ENCODE measurements at places on chromosomes 7 and 10.

DNA sequence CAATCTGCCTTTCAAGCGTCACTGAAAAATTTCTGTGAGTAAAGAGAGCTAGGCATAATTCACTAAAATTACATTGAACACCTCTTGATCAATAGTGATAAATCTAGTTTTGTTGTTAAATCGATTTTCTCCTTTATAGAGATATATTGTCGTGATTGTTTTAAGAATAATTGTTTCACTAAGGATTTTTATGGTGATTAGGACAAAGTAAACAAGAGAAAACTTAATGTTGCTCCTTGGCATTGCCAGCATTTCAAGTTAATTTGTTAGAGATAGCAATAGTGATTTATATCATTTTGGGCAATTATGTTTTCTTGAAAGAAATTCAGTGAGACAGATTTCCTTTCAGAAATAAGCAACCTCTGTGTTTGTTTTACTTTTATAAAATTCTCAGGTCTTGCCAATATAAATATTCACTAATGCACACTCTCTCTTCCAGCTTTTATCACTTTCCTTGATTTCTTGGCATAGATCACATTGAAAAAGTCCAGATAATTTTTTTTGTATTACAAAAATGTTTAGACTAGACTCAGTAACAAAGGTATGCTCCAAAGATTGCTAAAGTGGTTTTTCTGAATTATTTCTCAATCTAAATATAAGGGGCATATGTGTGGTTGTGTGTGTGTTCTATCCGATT lies 538.7 kb downstream of the TFEC start:
- no peak for DNase-seq

DNA sequence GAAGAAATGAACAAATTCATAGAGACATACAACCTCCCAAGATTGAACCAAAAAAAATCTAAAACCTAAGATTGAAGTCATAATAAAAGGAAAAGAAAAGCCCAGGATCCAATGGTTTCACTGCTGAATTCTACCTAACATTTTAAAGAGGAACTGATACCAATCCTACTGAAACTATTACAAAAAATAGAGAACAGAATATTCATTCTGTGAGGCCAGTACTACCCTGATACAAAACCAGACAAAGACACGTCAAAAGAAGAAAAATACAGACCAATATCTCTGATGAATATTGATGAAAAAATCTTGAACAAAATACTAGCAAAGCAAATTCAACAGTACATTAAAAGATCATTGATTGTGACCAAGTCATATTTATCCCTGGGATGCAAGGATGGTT lies 128.5 kb upstream of the STEAP1 start:
- no peak for DNase-seq

- DNase-seq = no peak
These were observed 23.9 kb downstream of the CACUL1 start for GRCh38 chr10:118730756-118731456.

DNA sequence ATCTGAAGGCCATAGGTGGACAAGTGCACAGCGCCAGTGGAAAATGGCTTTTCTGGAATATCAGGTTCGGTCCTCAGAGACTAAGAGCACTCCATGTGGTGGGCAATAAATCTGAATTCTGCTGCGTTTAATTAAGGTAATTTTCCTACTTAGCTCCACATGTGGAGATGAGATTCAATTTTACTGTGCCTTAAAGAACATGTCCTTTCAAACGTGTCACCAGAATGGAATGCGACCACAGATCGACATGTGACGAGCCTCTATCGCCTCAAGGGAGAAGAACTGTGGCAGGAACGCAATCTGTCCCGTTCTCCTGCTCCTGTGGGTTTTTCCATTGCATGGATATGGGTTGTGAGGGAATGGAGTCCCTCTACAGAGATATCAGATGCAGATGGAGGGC lies 205.3 kb upstream of the ZNF32 start:
- DNase-seq = no peak

GRCh38 chr10:85149766-85150165 lies 821.4 kb downstream of the CCSER2 start:
- DNase-seq = no peak

DNA sequence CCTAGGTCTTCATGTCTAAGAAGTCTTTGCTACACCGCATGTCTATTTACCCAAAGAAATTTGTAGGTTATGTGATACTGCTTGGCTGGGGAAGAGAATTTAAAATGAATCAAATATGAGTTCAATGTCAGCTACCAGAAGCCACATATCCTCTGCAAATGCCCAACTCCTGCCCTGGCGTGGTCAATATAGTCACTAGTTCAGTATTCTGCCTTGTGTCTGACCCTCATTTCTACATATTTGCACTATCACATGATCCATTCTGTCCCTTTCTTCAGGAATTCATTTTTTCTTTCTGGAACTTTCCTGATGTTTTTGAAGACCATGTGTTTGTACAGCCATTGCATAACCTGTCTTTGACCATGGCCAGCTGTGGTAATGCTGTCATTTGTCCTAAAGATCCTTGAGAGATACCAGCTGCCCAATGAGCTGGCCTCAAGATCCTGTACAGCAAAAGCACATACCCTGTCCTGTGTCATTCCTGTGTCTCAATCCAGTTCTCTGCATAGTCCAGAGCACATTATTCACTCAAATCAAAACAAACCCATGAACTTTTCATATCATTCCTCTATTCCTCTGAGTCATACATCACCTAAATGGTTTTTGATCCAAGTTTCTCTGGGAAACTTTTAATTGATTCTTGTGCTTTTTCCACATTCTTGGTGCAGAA lies 524.5 kb downstream of the PARD3 start:
- DNase-seq = no peak

DNA sequence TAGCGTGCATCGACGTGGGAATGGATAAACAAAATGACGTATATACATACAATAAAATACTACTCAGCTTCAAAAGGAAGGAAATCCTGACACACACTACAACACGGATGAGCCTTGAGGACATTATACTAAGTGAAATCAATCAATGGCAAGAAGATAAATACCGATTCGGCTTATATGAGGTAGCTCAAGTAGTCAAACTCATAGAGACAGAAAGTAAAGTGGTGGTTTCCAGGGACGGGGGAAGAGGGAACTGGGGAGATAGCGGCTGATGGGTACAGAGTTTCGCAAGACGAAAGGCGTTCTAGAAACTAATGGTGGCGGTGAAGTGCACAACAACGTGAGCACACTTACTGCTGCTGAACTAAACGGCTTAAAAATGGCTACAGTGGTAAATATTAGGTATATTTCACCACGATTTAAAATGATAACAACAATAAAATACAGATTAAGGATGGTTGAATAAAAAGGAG lies 516.7 kb downstream of the PARD3 start:
- DNase-seq = no peak

GRCh38 chr7:133795068-133795665 lies 332.0 kb upstream of the LRGUK start:
- DNase-seq = no peak

DNA sequence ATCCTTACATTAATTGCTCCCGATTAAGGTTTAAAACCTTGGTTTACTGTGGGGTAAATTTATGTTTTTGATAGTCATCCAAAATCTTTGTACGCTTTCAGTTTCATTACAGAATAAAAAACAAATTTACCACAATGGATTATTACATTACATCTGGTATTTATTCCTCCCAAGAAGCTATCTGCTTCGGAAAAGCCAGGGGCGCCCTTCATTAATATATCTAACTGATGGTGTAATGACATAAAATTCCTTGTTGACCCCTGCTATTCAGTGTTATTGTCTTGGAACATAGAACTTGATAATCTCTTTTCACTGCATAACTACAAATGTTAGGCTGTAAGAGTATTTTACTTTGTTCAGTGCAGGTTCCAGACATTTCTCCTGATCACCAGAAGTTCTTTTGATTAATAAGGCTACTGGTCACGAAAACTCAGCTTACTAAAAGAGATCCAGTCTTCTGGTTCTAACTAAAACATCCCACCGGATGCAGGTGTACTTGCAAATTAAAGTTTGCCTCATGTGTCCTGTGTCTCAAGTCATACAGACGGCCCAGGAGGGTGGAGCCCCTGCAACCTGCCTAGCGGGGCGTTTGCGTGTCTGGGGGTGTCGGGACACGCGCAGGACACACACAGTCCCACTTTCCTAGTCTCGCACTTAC lies 581 bp upstream of the GLCCI1 start:
- DNase-seq = no peak

All from effector memory CD4-positive, alpha-beta T cell (primary cell).